Left lobe of liver (tissue), 2 donors: ENCODE measurements at places on chromosomes 1 and 21. TPM values are rescaled to one million over a fixed set of nuclear protein-coding genes. Genes with fewer than 3 reads are reported as not detected.

GRCh38 chr1:201769966-201770365, 59.0 kb upstream of the IPO9 start:
- DNase-seq: no peak

Gene TEX38
- not detected for total RNA-seq

DNA sequence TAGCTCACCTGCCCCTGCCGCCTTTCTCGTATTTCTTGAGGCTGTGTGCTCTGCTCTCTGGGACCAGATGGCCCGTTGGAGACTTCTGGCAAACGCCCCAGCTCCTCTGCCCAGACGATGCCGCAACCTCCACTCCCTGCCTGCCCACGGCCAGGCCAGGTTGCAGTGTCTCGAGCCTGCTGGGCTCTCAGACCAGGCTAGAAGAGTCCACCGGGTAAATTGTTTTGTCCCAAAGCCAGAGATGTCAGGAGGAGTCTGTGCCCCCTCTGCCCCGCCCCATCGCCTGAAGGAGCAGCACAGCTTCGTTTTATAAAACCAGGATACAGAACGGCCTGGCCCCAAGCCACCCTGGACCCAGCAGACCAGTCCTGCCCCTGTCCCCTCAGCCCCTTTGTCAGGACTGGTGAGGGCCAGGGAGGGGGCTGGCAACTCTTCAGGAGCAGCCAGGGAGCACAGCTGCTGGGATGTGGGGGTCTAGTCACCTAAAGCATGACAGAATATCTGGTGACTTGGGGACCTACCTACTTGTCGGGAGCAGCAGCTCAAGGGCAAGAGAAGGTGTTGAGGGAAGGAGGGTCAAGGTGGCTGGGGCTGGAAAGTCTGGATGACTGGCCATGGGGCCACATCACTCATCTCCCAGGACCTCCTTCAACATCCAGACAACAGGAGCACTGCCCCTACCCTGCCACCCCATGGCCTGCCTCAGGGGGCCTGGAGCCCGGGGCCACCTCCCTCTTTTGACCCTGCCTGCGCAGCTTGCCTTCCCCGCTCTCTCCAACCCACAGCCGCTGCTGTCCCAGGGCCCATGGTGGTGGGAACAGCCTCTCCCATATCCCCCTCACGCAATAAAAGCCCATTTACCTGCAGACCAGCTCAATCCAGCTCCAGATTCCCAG, 33.9 kb upstream of the LBR start:
- no peak for DNase-seq

Gene SERINC2
- total RNA-seq: 69.1 TPM

DNA sequence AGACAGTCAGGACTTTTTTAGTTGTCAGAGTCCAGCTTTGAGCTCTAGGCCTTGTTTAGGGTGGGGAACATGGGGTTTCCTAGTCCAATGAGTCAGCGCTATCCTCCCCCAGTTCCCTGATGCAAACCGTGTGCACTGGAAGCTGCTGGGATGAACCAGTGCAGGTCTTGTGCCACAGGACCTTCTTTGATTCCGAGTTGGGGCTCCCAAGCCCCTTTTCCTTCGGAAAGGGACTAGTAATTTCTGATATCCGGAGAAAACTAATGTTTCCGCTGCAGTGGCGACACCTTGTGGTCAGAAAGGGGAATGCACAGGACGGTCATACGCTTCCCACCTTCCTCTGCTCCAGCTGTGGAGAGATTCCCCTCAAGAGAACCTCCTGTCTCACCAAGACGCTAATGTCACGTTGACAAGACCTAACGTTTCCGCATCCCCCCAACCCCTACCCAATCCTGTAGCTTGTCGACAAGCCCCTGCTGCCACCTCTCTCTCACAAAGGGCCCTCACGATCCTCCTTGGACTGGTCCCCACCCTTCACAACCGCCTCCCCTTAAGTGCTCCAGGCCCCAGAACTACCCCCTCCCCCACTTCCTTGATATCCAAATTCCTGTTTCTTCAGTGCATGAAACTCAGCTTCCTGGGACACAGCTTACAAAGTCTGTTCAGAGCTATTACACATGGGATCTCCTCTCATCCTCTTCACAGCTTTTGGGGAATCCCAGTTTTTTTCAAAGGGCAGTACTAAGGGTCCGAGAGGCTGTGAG, 30.9 kb downstream of the GPA33 start:
- DNase-seq: peak; percentile 71

GRCh38 chr1:218384581-218384993, 39.5 kb downstream of the TGFB2 start:
- no peak for DNase-seq

Gene B3GALT5
- total RNA-seq: 0.23 TPM

DNA sequence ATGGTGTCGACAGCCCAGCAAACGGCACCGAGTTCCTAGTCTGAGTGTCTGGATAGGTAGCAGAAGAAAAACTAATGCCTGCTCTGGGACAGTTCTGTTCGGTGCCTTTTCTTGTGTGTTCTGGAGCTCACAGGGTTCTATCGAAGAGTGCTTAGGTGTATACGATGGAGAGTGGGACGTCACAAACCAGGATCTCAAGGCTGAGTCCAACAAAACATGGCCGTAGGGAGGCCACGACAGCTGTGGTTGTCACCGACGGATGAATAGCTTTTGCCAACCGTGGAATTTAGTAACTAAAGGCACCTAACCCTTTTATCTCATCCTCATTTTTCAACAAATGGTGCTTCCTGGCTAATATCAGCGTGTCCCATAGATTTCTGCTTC, 635 bp upstream of the SYNJ1 start:
- DNase-seq: no peak

Gene KRTAP21-2
- not detected for total RNA-seq

GRCh38 chr1:163672976-163673758, 351.4 kb downstream of the NUF2 start:
- no peak for DNase-seq
